ENCODE measurements at places on chromosomes 2 and 18.

- no peak for DNase-seq
Measured at GRCh38 chr2:97737421-97738178, 24.2 kb downstream of the ZAP70 start.

- no peak for DNase-seq
Measured at GRCh38 chr18:26656431-26656943, 108.1 kb upstream of the KCTD1 start.

DNA sequence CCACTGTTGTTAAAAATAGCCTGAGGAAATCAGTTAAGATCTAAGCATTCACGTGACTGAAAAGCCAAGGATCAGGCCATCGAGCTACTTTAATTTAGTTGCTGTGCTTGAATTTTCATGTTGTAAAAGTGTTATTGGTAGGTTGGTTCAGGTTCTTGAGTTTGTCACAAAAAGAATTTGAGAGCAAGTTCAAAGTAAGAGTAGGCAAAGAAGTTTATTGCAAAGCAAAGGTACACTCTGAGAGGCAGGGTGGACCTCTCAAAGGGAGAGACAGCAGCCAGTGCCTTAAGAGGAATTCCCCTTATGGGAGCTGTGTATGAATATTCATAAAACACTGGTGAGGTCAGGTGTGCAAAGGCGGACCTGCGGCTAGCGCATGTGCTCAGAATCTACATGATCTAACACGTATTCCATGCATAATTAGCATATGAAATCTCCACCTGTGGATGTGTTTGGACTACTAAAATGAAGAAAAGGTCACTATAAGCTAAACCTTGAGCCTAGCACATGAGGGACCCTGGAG is 236.5 kb downstream of the NDUFA10 start:
- DNase-seq, result no peak

DNA sequence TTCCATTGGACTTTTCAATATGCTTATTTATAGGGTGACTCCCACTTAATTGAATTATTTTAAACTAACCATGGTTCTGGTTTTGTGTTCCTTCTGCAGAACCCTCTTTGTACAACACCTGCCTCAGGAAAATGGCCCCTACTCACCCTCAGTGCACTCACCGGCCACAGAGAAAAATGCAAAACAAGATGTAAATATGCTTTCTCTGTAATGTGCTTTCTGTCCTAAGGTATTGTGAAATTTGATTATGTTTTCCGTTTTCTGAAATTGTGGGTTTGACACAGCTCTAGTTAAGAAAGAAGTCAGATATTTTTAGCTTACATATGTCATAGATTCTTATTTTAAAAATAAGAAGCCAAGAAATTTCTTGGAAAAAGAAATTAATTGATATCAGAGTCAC is 357.7 kb upstream of the SMIM21 start:
- no peak for DNase-seq

DNA sequence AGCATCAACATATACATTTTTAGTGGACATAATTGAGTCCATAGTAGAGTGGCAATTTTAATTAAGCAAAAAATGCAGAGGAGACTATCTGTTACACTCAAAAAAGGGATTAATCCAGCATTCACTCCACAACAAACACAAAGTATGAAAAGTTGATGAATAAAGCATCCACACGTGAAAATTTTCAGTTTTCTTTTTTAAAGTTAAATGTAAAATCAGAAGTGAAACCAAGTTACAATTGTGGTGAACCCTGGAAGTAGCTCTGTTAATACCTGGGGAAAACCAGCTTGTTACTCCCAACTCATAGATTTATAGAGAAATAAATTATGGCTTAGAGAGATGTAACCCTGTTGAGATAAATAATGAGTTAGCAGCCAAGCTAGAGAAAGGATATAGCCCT is 807.8 kb downstream of the TRIB2 start:
- DNase-seq, result no peak

- no peak for DNase-seq
Measured at GRCh38 chr2:32258242-32258641, 6.4 kb downstream of the NLRC4 start.

DNA sequence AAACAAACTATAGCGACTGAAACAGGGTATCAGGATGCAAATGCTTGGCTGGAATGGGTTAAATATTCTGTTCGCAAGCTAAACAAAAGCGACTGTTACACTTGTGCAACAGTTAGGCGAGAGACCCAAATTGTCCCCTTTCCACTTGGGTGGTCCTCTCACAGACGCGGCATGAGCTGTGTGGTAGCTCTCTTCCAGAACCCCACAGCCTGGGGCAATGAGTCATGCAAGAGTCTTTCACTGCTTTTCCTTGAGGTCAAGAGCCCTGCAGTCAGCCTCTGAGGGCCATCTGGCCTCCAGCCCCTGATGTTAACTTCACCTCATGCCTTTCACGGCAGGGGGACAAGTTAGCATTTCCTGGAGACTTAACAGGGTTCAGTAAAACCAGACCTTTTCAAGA is 25.7 kb downstream of the SULT1C4 start:
- no peak for DNase-seq

- no peak for DNase-seq
Measured at GRCh38 chr18:13070460-13070859, 79.3 kb downstream of the CEP192 start.

DNA sequence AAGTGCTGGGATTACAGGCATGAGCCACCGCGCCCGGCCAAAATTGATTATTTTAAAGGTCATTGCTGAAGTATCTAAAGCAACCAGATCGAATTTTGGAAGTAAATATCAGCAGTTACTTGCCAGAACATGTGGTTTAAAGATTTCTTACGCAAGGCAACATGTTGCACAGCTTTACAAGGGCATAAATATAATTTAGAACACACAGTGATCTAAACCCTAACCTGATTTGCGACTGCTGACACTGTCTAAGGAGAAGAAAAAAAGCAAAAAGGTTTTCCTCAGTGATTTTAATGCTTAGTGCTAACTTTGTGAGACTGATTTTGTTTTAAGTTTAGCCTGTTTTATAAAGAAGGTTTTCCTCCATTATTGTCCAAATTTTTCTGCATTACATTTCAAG is 569.9 kb upstream of the LINC00305 start:
- no peak for DNase-seq

DNA sequence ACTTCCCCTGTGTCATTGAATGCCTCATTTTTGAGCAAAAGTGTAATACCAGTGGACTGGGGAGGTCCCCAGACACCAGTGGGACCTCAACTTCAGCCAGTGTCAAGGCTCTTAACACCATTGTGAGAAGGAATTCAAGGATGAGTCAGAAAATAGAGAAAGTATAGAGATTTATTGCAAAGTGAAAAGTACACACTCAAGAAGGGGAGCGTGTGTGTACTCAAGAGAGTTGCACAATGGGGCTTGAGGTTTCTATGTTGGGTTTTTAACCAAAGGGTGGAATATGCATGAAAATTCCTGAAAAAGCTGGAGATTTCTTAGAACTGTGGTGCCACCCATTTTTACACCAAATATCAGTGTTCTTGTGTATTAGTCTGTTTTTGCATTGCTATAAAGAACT is 81.9 kb downstream of the ADCYAP1 start:
- no peak for DNase-seq

GRCh38 chr2:26989156-26989555 is 18.7 kb downstream of the MAPRE3 start:
- no peak for DNase-seq

DNA sequence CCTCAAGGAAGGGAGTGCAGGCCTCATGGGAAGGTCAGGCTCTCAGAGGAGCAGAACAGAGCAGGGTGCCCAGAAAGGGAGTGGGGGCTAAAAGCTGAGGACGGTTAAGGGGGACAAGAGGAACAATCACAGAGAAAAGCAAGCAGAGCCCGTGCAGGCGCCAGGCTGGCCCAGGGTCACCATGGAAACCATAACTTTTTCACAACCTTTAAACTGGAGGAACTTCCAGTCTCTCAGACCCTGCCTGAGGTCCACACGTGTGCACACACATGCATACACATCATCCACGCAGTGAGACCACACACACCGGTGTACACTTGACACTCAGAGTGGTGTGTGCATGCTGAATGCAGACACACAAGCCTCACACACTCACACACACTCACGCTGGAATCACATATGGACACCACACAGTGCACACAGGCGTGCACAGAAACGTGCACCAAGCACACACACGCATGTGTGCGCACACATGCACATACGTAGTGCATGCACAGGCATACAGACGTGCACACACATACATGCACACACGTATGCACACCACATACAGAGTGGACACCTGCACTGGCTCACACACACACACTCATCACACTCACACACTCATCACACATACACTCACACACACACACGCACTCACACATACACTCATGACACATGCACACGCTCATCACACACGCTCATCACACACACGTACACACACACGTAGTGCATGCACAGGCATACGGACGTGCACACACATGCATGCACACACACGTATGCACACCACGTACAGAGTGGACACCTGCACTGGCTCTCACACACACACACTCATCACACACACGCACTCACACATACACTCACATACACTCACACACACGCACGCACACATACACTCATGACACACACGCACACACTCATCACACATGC is 37.2 kb upstream of the SNED1 start:
- DNase-seq, result no peak

DNA sequence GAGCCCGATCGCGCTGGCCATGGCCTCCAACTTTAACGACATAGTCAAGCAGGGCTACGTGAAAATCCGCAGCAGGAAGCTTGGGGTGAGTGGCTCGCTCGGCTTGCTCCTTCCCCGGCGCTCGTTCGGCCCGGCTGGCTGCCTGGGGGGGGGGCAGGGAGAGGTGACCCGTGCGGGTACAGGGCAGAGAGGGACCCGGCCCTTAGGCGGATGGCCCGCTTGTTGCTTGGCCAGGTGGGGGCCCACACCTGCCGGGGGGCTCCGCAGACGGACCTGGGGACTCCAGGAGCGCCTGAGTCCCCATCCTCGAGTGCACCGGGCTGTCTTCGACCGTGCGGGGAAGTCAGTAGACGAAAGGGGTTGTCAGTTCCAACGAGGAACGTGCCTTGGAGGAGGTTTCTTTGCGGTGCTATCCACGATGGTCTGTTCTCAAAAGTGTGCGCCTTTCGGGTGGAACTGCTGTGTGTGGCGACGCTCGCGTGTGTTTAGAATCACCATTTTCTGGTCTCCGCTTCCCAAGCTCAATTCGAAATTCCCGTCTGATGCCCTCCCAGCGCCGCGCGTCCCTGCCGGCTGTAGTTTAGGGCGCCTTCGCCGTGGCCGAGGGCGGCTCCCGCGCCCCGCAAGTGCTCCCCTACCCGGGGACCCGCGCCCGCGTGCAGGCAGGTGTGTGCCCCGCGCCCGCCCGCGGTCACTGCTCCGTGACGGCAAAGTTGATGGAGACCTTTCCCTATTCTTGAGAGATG is 711 bp downstream of the DOK6 start:
- no peak for DNase-seq

DNA sequence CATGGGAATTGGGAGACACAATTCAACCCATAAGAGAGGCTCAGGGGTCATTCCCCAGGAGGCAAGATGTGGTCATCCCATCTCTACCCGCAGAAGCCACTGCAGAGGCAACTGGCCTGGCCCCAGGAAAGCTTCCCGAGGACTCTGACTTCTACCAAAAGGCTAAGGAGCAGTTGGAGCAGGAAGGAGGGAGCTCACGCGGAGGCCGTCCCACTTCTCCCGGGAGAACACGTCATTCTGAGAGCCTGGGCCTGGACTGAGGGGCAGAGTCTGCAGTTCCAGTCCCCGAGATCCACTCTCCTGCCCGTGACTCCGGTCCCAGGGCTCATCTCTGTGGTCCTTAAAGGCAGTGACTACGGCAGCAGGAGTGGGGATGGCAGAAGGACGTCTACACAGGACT is 69.0 kb upstream of the TAF1B start:
- no peak for DNase-seq
